ENCODE measurements at places on chromosomes 12 and 14.
A peak's percentile ranks its signal among the peaks of the same experiment; 100 is the strongest.

GRCh38 chr12:30420561-30420960, 275.1 kb downstream of the IPO8 start:
- DNase-seq: no peak

DNA sequence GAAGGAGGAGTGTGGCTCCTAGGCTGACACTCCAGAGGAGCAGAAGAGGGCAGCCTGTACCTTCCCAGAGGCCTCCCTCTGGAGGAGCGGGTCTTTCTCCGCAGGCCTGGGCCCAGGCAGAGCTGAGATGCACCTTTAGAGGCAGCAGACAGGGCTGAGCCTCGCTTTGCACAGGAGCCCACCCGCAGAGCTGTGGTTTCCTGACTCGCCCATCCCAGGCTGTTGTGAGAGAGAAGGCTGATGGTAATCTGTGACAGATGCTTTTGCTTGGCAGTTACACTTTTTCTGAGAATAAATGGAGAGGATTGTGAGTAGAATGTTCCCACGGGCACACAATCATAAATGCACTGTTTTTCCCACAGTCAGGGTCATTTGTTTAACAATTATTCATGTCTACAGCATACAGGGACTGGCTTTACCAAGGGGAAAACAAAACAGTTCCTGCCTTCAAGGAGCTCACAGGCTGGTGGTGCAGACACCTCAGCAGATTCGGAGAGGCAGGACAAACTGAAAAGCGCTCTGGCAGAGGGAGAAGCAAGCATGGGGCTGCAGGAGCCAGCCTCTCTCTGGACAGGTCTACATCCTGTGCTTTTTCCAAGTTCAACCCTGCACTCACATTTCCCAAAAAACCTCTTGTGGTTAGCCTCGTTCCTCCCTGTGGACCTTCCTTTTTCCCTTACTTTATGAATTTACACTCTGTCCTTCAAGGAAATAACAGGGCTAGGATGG, 13.9 kb downstream of the EVL start:
- DNase-seq: peak; percentile 82

- DNase-seq: no peak
Measured at GRCh38 chr12:132622437-132623071, 4.0 kb downstream of the P2RX2 start.

GRCh38 chr12:115572440-115572839, 705.1 kb downstream of the MED13L start:
- DNase-seq: no peak

GRCh38 chr12:104280717-104281458, 22.7 kb upstream of the EID3 start:
- DNase-seq: no peak

DNA sequence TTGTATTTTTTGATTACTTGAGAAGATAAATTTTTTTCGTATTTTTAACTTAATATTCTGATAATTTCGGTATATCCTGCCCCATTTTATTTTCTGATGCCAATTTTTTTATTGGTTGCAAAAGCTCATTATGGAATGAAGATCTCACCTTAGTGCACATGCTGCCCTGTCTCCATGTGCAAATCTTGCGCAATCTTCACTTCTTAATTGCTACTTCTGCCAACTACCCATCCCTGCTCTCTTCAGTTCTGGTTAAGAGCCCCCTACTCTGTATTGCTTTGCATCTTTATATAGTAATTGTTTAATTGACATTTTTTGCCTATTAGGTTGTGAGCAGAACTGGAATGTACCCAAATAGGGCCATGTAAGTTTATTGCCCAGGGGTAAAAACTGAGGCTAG, 20.5 kb upstream of the LRRK2 start:
- DNase-seq: no peak

DNA sequence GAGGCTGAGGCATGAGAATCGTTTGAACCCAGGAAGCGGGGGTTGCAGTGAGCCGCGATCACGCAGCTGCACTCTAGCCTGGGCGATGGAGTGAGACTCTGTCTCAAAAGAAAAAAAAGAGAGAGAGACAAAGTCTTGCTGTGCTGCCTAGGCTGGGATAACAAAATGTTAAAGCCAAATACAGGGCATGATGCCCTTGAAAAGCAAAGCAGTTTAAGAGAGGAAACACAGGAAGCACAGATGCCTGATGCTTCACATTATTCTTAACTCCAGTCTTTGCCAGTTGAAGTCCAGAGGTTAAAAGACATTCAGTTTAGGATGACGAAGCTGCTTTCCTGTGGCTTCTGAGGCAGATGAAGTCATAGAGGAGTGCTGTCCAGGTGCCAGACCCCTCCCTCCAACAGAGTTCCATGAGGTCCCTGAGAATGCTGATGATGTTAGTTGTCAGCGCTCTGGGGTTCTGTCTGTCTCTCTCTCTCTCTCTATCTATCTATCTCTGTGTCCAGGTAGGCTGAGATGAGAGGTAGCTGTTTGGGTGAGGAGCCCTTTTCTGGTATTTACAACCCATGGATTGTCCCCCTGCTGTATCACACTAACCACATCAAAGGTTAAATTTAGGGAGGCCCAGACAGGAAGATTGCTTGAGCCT, 4.9 kb upstream of the MRPL52 start:
- no peak for DNase-seq

GRCh38 chr12:130677957-130678558, 38.0 kb downstream of the RIMBP2 start:
- no peak for DNase-seq

- no peak for DNase-seq
Measured at GRCh38 chr14:29097476-29097875, 330.9 kb downstream of the FOXG1 start.

GRCh38 chr14:101087614-101088394, 184.3 kb upstream of the RTL1 start:
- no peak for DNase-seq

GRCh38 chr14:92500491-92500941, 13.1 kb upstream of the RIN3 start:
- DNase-seq: no peak

DNA sequence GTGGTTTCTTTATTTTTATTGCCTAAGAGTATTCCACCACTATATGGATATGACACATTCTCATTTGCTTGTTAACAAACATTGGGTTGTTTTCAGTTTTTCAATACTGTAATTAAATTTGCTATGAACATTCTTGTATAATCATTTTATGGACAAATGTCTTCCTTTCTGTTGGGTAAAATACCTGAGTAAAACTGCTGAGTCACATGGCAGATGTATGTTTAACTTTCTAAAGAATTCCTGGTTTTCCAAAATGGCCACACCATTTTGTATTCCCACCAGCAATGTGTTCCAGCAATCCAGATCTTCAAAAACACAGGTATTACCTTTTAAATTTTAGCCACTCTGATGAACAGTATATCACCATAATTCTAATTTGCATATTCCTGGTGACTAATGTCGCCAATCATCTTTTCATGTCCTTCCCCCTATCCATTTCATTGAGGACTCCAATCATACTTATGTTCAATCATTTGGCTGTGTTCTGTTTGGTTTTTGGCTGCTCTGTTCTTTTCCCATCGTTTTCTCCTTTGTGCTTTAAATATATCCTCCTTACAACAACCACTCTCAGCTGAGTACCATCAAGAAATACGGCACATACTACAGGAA, 36.0 kb downstream of the CDK17 start:
- DNase-seq: no peak

GRCh38 chr12:7058163-7058845, 2.2 kb upstream of the C1S start:
- no peak for DNase-seq

DNA sequence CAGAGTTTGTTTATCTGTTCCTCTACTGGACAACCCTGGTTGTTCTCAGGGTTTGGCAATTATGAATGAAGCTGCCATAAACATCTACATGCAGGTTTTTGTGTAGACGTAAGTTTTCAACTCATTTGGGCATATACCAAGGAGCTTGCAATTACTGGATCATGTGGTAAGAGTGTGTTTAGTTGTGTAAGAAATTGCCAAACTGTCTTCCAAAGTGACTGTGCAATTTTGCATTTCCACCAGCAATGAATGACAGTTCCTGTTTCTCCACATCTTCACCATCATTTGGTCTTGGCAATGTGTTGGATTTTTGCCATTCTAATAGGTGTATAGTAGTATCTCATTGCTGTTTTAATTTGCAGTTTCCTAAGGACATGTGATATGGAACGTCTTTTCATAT, 39.8 kb upstream of the FBXO33 start:
- no peak for DNase-seq

GRCh38 chr12:25248732-25249131, 2.0 kb downstream of the KRAS start:
- DNase-seq: no peak

DNA sequence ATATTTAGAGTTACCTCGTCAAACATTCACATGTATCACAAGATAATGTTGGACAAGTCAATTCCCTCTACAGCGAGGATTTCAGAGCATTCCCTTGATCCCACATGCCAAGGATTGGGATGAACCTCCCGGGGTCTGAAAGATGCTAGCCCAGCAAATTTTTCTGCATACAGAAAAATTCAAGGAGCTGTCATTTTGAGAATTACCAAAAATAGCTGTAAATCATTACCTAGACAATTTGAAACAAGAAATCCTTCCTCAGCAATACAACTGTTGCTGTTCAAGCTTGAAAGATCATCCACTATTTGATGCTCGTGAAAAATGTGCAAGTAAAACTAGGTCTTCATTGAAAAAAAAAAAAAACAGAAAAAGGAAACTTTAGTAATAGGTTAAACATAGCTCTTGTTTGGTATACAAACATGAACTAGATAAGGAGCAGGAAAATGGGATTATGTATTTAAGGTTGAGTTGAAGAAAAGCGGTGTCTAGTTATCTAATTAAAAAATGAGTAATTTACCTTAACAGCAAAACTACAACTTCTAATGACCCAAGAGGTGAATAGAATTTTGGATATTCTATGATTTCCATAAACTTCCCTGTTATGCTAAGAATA, 73.1 kb downstream of the NTN4 start:
- DNase-seq: no peak

GRCh38 chr12:95169368-95169767, 47.9 kb downstream of the FGD6 start:
- no peak for DNase-seq

DNA sequence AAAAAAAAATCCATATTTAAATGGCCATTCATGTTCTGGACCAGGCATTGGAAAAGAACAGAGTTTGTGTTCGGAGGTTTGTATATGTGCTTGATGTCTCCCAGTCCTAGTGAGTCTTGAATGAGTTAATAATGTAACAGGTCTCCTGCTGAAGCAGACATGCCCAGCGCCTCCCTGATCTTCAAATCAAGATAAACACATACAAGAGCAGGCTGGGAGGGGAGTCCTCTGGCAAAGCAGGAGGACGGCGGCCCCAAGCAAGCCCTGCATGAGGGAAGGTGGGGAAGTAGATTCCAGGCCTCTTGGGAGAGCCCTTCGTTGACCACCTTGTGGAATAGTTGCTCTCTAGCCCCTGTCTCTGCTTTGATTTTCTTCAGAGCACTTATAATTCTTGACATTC, 156.3 kb downstream of the ZFP36L1 start:
- DNase-seq: no peak

DNA sequence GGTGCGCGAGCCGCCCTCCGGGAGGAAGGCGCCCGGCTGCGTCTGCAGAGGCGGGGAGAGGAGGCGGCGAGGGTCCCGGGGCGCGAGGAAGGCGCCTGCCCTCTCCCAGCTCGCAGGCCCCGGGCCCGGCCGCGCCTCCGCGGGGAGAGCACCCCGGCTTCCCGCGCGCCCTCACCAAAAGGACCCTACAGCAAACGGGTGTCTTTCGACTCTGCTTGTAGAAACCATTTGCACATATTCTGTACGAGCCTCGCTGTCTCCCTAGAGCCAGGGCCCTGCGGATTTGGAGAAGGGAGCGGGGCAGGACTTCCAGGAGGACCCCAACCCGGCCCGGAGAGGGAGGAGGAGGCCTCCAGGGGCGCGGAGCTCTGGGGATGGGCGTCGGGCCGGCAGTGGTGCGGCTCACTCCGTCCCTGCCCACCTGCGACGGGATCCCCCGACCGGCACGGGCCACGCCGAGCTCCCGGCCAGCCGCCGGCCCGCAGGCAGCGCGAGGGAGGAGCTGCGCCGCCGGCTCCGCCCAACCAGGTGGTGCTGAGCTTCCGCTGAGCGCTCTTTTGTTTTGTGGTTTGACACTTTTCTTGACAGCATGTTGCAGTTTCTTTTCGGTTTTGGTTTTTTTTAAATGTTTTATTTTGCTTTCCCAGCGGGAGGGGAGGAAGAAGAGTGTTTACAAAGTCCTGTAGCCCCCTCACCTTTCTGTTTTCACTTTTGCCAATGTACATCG, 103.3 kb upstream of the FKBP4 start:
- DNase-seq: peak; percentile 46

GRCh38 chr14:85576848-85577542, 47.1 kb downstream of the FLRT2 start:
- DNase-seq: no peak

- no peak for DNase-seq
Measured at GRCh38 chr12:24444634-24445033, 495.2 kb upstream of the SOX5 start.

DNA sequence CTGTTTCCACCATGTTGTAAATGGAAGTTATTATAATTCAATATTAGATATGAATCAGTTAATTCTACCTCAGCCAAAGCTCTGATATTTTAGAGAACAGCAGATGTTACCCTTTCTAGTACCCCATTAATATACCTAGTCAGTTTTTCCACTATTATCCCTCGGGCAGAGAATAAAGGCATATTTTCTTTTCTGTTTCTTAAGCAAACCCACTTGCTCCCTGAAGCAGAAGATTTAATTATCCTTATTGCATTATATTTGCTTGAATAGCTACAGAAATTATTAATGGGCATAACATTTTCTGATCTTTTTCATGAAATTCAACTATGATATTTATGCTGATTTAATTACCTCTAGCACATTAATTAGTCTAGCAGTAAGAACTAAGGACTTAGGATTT, 832.9 kb upstream of the FBXO33 start:
- DNase-seq: no peak

DNA sequence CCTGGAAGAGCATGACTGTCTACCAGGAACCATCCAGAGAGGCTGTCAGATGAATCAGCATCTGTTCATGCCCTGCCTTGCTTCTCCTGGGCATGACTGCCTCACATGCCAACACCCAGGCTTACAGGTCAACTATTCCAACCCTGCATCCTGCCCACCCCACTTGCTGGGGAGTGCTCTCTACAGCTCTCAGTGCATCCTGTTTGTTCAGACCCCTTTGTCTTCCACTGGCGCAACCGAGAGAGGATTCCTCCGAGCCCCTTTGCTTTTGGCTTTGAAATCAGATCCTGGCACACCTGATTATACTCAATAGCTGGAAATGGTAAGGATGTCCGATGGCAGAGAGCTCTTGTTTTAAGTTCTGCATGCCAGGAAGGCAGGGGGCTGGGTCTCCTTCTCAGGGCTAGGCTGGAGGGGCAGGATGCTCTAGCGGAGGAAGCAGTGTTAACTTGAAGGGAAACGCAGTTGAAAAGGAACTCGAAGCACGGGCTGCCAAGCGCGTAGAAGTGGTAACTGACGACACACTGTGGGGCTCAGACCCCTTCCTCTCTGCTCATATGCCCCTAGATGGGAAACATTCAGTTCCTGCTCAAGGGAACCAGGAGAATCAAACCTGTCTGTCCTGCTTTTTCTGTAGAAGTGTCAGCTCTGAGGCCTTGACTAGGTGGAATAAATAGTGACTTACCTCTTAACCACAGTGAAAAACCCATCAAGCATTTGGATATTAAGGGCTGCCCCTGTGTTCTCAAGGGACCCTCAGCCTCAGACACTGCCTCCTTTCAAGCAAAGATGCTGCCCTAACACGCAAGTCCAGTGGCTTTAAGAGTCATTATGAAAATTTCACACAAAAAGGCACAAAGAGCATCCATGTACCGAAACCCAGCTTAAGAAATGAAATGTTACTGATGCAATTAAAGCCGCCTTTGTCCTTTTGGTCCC, 297.5 kb downstream of the ZFP36L1 start:
- DNase-seq: no peak

Data from activated CD8-positive, alpha-beta memory T cell treated with anti-CD3 and anti-CD28 coated beads, Interleukin-2, amount 50 U/mL, for 4 hours (primary cell).